ENCODE measurements at places on chromosomes 5 and 9. TPM values are rescaled to one million over a fixed set of nuclear protein-coding genes. Genes with fewer than 3 reads are reported as not detected.

DNA sequence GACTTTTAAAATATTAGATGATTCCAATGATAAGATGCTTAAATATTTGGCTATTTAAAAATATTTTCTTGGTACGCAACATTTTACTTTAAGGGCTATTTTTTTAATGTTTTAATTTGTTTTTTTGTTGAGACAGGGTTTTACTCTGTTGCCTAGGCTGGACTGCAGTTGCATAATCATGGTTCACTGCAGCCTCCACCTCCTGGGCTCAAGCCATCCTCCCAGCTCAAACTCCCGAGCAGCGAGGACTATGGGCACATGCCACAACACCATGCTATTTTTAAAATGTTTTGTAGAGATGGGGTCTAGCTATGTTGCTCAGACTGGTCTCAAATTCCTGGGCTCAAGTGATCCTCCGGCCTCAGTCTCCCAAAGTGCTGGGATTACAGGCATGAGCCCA lies 850.2 kb upstream of the DMAC1 start:
- DNase-seq, result no peak

DNA sequence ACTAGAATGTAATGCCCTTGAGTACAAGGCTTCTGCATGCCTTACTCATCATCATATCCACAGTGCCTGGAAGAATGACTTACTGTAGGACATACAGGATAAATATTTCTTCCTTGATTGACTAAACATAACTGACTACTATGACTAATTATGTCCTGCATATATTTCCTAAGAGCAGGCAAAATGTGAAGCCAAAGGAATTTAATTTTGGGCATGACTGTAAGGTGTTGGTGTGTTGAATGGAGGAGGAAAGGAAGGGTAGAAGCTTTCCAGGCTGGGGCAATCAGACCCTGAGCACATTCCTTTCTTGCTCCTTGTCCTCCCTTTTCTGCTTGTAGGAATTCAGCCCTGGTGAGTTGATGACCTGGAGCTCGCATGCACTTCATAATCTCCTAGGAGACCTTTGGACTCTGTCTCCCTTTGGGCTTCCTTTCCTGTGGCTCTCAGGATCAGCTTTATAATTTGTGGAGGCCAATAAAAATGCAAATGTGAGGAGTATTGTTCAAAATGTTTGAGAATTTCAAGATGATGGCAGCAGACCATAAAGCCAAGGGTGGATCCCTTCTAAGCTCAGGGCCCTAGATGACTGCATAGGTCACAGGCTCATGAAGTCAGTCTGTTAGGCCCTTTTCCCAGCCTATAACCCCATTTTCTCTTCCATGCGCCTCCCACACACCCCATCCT lies 174.0 kb downstream of the HMHB1 start:
- DNase-seq, result no peak

DNA sequence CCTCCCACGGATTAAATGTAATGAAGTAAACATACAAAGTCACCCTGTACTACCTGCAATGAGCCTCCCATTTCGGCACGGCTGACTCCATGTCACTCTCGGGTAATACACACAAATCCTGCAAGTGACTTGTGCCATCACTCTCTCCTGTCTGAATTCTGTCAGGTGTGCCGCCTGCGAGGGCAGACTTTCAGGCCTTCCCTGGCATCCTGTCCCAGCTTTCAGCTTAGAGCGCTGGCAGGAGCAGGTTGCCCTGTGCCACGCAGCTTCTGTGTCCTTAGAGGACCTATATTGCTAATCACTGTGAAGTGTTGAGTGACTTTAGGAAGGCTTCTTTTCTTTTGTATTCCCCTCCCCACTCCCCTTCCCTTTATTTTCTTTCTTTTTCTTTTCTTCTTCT lies 25.8 kb upstream of the S1PR3 start:
- DNase-seq, result no peak

- DNase-seq, result peak; percentile 63
Measured at GRCh38 chr5:139971202-139971725, 71.8 kb downstream of the NRG2 start.

DNA sequence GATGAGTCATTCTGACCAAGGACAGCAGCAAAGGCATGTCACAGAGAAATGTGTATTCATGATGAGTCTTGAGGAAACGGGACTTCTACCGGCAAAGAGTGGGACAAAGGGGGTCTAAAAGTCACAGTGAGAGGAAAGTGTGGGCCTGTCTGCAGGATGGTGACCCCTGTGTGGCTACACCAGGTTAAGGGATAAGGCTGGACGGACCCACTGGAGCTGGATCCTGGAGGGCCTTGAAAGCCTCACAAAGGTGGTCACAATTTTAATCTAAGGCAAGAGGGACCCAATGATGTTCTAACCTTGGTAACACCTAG lies 176.5 kb downstream of the CDK5RAP2 start:
- no peak for DNase-seq

SUSD3 gene
- total RNA-seq, result 1.3 TPM

GRCh38 chr9:121717141-121717991 lies 65.9 kb downstream of the DAB2IP start:
- no peak for DNase-seq

GHR gene
- 60.6 TPM for total RNA-seq

TXNDC8 gene
- not detected for total RNA-seq

TMEM174 gene
- total RNA-seq, result not detected

PCDHA9 gene
- total RNA-seq, result not detected

DNA sequence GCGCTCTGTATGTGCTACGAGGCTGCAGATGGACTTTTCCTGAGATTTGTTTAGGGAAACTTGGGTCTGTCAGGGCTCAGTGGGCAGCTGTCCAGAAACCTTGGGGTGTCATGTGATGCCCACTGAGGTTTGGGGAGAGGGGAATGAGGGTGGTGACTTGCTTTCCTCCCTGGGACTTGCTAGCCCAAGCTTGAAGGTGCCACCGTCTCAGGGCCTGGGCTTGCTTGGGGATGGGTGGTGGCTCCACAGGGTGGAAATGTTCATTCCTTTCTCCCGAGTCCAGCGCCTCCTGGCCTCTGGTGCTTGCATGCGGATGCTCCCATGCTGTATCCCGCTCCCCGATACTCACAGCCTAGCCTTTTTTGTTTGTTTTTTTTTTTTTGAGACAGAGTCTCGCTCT lies 33.3 kb downstream of the ZNF618 start:
- no peak for DNase-seq

- no peak for DNase-seq
Measured at GRCh38 chr5:41574391-41574790, 64.0 kb upstream of the PLCXD3 start.

- DNase-seq, result no peak
Measured at GRCh38 chr5:171644536-171644935, 141.1 kb upstream of the SMIM23 start.

- DNase-seq, result no peak
Measured at GRCh38 chr5:1809416-1810035, 8.3 kb downstream of the NDUFS6 start.

DNA sequence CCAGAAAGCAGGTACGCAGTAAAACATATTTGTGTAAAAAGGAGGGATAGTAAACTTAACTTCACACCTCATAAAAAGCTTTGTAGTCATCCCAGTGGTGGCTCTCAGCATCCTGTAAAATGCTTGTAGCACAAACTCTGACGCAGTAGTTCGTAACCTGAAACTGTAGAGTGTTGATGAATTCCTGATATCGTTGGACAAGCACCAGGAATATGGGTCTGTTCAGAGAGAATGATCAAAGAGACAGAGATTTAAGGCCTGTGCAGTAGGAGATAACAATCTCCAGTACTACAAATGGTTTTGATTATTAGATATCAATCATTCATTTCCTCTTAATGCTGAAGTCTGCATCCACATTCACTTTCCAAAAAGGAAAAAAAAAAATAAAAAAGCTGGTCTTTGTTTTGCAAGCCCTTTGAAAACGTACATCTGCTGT lies 148.5 kb downstream of the KIAA0825 start:
- DNase-seq, result no peak

GRCh38 chr5:53970475-53970874 lies 339.9 kb downstream of the ARL15 start:
- DNase-seq, result no peak

DNA sequence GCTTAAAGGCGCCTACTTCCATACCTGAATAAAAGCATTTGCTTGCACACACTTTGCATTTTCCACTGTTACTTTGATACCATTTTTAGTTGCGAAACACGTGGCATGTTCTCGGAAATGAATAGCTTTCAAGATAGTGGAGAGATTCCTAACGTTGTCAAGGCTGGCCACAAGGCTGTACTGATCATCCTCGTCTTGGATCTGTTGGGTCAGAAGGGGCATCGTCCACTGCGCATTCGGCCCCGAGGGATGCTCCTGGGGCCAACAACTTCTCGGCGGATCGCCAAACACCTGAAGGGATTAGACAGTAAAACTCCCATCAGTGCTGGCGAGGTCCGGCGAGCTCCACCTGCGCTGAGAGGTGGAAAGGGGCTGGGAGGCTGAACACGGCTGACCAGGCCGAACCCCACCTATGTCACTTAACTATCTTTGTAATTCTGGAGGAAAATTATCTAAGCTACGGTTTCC lies 599 bp downstream of the RAD1 start:
- peak; percentile 40 for DNase-seq

- DNase-seq, result no peak
Measured at GRCh38 chr9:93683331-93684134, 107.1 kb downstream of the PHF2 start.

DNA sequence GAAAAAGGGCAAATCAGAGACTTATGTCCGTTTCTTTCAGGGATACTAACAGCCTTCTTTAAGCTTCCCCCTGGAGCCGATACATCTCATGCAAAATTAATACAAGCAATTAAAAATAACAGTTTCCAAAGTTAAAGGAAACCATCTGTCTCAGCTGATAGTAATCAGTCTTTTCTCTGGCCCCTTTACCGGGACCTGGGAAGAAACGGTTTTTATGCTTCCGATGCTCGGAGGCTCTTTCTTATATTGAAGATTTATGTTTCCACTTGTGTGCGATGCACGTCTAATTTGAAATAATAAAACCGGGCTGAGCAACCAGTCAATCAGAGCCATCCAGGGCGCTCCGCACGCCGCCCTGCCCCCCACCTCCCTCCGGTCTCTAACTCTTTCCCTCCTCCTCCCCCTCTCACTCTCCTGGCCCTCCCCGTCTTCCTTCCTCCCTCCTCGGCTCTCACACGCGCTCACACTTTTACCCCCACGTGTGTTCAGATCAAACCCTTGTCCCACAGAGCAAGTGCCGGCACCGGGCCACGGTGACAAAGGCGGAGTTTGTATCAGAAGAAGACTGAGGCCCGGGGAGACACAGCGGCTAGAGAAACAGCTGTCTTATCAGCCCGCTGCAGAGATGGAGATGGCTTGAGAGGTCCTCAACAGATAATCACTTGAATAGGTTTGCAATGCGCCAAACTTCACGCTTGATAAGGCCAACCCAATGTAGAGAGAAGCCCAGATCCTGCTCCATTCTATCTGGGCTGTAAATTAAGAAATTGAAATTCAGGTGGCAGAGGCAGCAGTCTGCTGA lies 5.1 kb upstream of the ELAVL2 start:
- DNase-seq, result no peak

F12 gene
- 6.0 TPM for total RNA-seq

- peak; percentile 24 for DNase-seq
Measured at GRCh38 chr9:38035873-38036272, 33.2 kb downstream of the SHB start.

FCN1 gene
- total RNA-seq, result not detected

DNA sequence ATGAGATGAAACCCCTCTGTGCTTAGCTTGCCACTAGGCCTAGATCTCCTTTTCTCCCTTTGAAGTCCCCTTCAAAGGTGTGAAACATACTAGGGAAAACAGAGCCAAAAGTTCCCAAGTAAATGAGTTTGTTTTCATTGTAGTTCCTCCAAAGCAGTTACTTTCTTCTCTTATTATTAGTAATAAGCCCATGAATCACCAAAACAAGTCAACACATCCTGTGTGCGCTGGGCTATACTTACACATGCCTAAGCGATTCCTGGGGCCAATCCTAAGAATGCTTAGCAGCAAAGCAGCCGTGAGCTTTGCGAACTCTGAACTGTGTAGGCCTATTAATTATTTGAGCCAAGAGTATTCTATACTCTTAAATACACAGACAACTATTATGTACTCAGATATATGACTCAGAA lies 7.6 kb downstream of the ENC1 start:
- no peak for DNase-seq

PCDHB10 gene
- total RNA-seq, result 0.37 TPM

SMIM33 gene
- not detected for total RNA-seq

DNA sequence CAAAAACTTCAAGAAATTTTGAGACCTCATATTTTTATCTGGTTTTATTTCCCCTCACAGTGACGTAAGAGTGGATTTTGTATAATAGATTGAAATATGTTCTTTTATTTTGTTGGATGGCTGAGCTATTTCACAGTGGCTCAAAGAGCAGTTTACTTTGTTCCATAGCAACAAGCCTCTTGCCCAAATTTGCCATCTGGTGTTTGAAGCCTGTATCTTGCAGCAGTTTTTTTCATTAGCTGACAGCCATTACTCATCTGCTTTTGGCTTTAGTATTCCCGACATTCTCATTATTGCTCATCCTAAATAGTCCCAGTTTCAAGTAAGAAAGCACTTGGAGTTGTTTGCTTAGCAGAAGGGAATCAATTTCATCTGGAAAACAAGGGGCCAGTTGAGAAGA lies 36.3 kb downstream of the GDA start:
- DNase-seq, result no peak

DNA sequence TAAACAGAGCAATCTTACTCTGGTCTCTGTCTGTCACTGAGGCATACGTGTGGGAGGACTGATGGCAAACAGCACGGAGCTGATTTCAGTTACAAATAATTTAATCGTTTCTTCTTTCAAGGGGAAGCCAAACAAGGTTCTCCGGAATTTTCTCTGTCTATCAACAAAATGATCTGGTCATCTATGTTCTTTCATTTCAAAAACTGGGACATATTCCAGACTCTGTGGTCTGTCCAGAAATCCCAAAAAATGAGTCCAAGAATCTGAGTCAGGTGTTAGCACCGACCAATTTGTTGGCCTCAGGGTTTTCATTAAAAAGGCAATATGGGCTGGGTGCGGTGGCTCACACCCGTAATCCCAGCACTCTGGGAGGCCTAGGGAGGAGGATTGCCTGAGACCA lies 69.9 kb upstream of the ZNF608 start:
- no peak for DNase-seq

DNA sequence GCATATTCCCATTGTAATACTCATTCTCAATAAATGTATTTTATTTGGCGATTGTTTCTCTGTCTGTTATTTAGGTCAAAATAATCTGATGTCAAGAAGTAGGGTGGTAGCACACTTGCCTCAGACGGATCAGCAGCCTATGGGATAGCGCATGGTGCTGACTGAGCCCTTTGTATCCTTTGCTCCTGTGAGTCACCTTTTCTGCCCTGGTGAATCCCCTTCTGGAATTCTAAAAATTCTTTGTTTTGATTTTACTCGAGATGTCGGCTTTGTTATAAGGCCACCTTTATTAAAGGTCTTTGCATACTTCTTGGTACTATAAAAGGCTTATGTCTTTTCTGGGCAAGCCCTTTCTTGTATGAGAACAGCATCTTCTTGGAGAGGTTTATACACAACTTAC lies 1187.8 kb downstream of the CDH9 start:
- DNase-seq, result peak; percentile 37

DNA sequence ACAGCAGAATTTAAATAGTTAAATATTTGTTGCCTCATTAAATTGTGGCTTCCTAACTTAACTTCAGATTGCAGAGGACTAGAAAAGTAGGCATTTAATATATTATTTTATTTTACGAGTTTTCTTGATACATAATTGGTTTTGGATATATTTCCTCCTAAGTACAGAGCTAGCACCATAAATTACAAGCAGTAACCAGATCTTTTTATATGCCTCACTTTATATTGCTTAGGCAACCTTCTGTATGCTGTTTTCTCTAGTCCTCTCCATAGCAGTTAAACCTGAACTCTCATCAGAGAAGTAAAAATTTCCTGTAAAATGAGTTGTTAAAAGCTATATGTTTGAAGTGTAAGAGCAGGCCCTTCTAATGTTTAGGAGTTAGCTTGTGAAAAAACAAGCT lies 144.2 kb downstream of the ZCCHC7 start:
- DNase-seq, result no peak

Measured in SK-MEL-5 (cell line).